T-helper 1 cell (primary cell): ENCODE measurements at places on chromosomes 4 and X.

- DNase-seq = no peak
These were observed 9.6 kb downstream of the XIAP start for GRCh38 chrX:123869488-123869887.

GRCh38 chr4:111066887-111067286 is 444.0 kb upstream of the PITX2 start:
- no peak for DNase-seq

- no peak for DNase-seq
These were observed at the start of gene IL3RA for GRCh38 chrX:1336331-1336943. Gene IL3RA (plus strand): TSS chrX:1336785. CDS start chrX:1341766, 4,981 bp downstream.

GRCh38 chr4:36174570-36174969 is 69.7 kb downstream of the ARAP2 start:
- DNase-seq = no peak

DNA sequence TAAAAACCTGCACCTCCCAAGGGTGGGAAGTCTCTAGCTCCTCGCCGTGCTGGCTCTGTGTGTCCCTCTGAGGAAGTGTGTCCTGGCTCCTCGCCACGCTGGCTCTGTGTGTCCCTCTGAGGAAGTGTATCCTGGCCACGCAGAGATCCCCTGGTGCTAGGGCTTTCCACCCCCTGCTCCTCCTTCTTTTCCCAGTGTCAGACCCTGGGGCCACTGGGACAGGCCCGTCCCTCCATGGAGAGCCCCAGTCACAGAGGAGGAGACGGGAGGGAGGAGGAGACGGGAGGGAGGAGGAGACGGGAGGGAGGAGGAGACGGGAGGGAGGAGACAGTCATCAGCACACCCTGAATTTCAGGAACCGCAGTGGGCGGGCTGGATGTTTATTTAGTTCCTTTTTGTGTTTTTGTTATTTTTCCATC is 53.8 kb upstream of the HGFAC start:
- no peak for DNase-seq

- DNase-seq = no peak
These were observed 47.5 kb upstream of the KLHL13 start for GRCh38 chrX:118164138-118164537.

GRCh38 chrX:2965965-2966364 is 36.8 kb upstream of the ARSD start:
- no peak for DNase-seq

GRCh38 chr4:44988011-44988410 is 261.7 kb upstream of the GNPDA2 start:
- DNase-seq = no peak

DNA sequence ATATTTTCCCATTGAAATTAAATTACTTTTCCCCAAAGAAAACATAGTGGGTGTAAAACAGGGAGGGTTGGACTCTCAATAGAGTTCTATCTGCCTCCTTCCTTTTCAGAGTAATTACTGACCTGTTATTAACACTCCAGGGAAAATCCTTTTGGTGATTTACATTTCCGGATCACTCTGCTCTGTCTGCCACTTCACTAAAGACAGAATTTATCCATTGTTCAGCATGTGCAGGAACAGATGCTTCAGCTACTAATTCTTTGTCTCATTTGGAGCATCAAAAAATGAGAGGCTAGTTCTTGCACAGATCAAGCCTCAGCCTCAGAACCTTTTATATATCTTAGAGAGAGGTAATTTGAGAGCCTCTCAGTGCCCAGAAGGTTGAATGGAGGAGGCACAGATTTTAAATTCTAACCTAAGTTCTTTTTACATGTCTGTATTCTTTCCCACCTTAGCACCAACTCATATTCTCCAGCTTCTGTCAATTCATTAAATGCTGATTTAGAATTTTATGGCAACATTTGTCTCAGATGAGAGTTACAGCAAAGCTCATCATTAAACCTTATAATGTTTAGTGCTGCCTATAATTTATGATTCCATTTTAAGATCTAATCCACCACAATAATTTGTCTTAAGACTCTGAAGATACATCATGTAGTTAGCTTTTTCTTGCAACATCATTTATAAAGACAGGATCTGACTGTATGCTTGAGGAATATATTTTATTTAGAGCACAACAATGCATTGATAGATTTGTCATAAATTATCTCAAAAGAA is 1494.4 kb downstream of the STIM2 start:
- no peak for DNase-seq

GRCh38 chr4:115272185-115272584 is 158.8 kb upstream of the NDST4 start:
- no peak for DNase-seq

DNA sequence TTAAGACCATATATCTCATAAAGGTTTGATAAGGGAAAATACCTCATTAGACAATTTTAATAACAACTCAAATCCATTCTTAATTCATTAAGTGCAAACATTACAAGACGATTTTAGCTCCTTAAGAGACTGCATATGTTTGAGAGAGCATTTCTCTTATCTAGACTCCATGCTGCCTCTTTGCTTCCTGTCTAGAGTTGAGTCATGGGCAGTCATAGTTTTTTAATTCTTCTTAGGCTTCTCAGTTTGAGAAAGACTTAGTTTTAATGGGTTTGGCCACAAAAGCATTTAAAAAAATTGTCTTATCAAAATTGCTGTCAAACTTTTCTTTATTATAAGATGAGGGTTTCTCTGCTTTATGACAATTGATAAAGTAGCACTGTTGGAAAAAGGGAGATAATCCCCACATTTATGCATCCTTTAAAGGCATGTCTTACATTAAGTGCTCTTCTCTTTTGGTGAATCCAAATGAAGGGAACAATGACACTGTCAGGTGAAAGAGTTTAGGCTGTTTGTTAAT is 713.4 kb downstream of the PCDH18 start:
- DNase-seq = no peak

DNA sequence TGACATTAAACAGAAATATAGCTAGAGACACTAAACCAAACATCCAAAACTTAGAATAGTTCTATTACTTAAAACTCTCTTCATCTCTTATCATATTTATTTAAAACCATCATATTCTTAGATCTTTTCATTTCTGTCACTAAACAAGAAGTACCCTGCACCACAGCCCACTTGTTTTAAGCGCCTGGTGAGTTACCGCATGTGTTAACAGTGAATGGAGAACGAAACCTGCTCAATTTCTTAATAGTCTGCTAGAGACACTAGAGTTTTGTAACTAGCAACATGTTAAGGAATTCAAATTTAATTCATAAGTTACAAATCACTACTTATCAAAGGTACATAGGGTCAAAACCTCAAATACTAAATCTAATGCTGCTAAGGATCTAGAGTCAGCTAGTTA is 111.5 kb downstream of the FBXW7 start:
- DNase-seq = no peak

DNA sequence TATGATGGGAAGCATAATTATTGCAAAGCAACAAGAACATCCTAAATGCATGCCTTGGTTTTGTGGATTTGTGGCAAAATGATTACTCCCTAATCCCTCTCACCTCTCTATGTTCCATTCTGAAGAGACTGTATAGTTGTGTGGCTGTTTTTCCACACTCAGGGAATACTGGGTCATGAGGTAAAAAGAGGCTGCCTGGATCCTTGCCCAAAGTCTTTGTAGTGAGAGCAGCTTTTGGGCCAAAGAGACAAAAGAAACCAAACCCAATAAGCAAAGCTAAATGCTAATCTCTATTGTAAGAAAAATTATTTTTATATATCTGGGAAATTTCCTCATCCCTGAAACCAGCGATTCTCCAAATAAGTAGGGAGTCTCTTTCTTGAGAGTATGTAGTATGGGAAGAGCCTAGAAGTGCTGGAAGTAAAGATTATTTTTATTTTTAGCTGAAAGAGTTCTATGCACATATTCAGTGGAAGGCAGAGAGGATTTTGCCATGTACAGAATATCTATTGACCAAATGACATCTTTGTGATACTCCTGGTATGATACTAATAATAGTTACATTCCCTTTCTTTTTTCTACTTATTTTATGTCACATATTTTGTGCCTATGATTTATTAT is 24.9 kb upstream of the SULT1B1 start:
- DNase-seq = no peak

GRCh38 chrX:68942104-68942503 is 113.3 kb downstream of the EFNB1 start:
- DNase-seq = no peak

- DNase-seq = no peak
These were observed 148.2 kb upstream of the RPS6KA3 start for GRCh38 chrX:20414762-20415445.
